Lower lobe of right lung (tissue), 2 donors: ENCODE measurements at places on chromosomes 2 and 18. TPM values are rescaled to one million over a fixed set of nuclear protein-coding genes. Genes with fewer than 3 reads are reported as not detected.

DNA sequence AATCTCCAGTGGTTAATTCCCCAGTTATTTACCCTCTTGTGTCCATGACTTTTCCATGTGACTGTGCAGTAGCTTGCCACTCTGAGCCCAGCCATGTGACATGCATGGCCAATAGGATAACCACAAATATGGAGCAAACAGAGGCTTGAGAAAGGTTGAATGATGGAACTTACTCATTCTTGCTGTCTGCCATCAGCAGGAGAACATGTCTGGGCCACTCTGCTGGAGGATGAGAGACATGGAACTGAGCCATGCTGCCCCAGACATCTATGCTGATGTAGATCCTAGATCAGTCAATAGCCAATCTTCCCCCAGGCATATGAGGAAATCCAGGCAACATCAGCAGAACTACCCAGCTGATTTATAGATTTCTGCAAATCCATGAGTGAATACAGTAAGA lies 992.3 kb upstream of the FANCL start:
- DNase-seq, result no peak

DNA sequence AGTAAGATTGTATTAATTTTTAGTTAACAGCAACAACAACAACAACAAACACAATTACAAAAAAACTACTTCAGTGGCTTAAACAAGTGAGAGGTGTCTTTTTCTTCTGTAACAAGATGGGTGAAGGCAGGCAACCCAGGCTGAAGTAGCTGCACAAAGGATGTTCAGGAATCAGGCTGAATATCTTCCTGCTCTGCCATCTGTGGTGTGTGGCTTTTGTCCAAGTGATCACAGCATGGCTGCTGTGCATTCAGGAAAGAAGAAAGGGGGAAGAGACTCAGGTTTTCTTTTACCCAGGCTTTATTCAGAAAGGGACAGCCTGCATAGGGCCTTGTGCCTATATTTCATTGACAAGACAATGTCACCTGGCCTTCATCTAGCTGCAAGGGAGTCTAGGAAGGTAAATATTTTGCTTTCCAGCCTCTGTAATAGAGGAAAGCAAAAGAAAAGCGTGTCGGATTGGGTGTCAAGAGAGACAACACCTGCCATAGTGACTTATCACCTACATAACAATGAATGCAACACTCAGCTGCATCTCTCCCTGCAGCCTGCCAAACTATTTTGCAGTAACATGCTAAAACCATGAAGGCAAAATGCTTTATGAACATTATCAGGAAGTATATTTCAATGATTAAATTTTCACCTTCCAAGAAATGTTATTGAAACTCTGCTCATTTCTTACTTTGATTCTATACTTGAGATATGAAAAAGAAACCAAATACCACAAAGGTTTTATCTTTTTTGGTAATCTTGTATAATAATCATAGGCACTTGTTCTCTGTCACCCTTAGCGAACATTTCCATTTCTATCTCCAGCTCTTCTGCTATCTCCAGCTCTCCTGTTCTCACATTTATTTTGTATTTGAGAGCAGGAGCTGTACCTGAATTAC lies 14.6 kb downstream of the G6PC2 start:
- DNase-seq, result no peak

DNA sequence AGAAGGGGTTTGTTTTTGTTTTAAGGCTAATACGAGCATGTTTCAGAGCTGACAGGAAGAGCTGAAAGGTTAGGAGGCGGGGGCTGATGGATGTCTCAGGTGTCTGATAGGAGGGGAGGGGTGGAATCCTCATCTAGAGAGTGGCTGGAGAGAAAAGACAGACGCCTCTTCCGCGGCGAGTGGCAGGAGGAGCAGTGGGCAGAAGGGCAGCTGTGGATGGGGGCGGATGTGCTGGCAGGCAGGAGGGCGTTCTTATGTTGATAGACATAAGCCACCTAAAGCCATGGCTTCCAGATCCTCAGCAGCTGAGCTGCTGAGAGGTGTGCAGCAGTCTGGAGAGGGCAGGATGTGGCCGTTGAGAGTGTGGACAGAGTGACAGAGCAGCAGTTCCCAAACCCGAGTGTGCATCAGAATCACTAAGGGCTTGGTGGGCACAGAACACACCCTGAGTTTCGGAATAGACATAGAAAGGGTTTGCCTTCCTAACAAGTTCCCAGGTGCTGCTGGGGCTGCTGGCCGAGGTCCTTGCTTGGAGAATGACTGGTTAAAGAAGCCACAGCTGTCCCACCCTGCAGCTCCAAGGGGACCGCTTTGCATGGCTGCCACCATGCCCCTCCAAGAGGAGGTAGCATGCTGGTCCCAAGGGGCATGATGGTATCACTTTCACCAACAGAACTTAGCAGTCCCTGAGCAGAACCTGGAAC lies 3.0 kb upstream of the ITM2C start:
- no peak for DNase-seq

DNA sequence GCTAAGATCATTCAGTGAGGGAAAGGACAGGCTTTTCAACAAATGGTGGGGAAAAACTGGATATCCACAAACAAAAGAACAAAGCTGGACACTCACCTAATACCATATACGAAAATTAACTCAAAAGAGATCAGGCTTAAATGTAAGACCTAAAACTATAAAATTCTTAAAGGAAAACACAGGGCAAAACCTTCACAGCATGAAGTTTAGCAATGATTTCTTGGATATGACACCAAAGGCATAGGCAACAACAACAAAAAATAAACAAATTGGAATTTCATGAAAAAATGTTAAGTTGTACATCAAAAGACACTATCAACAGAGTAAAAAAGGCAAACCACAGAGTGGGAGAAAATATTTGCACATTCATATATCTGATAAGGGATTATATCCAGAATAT lies 28.3 kb downstream of the PIAS2 start:
- no peak for DNase-seq

The SCYGR4 gene
- not detected for total RNA-seq

The CRACDL gene
- total RNA-seq, result 17.8 TPM

The HOXD3 gene
- total RNA-seq, result 0.47 TPM

The EMILIN1 gene
- 56.3 TPM for total RNA-seq

The TTL gene
- total RNA-seq, result 48.5 TPM
